Mammary epithelial cell (primary cell): ENCODE measurements at places on chromosomes 12 and 14.

DNA sequence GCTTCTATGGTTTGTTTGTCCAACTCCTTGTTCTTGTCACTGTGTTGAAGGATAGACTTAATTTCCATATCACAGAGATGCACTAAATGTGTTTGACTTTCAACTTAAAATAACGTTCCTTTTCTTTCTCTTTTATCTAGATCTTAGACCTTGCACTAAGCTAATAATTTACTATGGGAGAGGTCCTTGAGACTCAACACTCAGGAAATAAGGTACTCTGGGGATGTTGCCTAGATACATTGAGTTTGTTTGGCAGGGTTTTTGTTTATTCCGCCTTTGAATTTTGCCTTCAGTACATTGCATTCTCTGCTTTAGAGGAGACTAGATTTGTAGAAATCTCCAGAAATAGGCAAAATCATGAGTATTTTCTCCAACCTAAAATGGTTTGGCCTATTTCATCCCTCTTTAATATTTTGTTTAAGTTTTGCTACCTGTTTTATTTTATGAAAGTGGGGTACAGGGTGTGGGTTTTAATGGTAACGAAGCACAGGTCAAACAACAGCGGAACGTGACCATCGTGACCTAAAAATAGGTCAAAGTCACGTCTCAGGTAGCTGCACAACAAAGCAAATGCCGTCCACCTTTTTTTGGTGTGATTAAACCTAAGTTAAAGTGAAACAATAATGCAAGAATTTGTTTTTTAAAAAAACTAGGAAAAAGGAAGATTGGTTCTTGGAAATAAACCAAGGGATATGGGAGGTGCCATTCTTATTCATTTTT lies 115.3 kb upstream of the CPSF6 start:
- no peak for DNase-seq

- no peak for DNase-seq
Observed at GRCh38 chr14:99907761-99908652, 114.8 kb downstream of the EML1 start.

DNA sequence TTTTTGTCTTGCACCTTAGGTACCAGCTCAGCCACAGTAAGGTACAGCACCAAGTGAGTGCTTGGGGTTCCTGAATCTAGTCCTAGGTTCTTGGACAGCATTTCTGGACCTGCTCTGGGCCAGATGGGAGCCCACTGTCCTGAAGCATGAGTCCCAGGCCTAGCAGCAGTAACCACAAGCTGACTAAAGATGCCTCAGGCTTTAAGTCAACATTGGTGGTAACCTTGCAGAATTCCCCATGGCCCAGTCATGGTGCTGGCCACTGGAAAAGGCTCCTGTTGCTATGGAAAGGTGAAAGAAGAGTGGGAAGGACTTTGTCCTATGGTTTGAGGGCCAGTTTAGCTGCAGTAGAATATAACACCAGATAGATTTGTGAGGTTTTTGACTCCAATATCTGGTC lies 86.9 kb upstream of the CLEC14A start:
- no peak for DNase-seq

DNA sequence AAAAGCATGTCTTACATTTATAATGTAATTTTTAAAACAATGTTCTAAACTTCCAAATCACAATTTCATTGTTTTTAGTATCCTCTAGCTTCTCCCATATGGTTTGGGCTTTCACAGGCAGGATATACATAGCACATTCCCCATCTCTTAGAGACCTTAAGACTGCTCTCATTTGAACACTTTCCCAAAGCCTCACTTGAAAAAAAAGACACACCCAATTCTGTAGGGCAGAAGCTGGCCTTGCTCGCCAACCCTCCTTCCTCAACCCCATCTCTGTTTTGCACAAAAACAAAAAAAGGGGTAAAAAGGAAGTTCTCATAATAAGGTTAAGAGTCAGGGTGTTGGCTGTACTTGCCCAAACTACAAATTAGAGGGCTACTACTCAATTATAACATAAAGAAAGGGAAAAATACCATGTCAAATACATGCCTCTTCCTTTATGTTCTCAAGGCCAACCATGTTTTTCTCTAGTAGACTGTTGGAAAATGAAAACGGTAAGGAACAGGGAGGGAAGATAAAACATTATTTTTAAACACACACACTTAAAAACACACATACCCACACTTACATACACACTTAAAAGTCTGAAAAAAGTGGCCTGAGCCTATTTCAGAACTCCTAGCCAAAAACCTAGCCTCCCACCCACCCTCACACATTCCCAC lies 9.9 kb upstream of the KANSL2 start:
- DNase-seq = no peak

DNA sequence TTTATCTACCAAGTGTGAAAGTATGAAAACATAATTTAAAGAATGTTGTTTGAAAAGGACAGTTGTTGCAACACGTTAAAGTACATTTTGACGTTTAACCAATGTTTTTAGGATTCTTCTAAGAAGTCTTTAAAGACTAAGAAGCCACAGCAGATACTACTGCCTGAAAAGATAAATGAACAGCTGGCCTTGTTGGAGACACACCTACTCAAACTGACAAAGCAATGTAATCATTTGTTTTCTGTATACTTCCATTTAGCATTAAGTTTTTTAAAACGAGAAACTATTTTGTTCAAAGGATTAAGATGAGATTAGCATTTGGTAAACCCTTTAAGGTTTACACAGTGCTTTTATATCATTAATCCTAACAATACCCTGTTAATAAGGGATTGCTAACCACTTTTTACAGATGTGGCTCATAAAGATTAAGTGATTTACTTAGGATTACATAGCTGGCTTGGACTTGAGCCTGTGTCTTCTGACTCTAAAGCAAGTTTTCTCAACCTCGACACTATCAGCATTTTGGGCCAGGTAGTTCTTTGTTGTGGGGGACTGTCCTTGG lies 134.4 kb downstream of the CFAP54 start:
- DNase-seq = no peak

GRCh38 chr12:39875721-39876120 lies 230.2 kb downstream of the SLC2A13 start:
- DNase-seq = no peak

DNA sequence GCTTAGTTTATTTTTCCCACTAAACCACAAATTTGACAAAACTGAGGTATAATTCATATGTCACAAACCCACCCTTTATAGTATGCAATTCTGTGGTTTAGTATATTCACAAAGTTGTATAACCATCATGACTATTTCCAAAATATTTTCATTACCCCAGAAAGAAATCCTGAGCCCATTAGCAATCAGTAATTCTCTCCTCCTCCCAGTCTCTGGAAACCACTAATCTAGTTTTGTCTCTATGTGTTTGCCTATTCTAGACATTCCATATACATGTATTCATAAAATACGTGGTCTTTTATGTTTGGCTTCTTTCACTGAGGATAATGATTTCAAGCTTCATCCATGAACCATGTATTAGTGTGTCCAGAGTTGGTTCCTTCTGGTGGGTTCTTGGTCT lies 267.6 kb downstream of the AEBP2 start:
- DNase-seq = no peak

DNA sequence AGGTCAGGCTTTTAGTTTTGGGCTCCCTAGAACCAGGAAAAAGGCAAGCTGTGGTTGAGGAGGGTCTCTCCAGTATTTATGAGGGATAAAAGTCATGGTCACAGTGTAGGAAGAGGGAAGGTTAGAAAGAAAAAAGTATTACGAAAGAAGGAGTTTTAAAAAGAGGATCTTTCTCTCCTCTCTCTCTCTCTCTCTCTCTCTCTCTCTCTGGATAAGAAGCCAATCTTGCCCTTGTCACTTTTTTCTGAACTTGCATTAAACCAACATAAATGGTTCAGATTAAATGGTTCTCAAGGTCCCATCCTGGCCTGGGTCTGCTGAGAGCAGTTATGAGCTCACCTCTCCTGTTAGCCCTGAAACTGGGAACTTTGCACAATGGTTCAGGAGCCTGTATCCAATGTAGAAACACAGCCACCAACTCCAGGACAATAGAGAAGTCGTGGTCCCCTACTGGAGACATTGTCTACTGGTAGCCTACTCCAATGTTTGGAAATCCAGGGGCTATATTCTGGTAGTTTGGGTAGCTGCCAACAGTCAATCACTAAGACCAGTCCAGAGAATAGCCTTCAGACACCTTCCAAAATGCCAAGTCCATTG lies 131.9 kb downstream of the DAD1 start:
- no peak for DNase-seq

DNA sequence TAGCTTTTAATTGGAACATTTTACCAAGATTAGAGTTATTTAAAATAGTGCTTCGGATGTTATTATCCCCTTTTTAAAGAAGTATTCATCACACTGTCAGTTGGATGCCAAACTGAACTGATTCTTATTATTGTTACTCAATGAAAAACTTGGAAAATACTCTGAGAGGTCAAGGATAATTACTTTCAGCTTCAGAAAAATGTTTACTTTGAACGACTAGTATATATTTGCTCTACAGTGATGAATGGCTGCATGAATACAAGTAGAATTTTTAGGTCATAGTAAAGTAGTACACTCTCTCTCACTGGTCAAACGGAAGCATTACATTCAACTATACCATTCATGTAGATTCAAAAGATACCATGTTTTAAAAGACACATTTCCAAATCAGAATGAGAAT lies 269.2 kb downstream of the CCDC91 start:
- no peak for DNase-seq

DNA sequence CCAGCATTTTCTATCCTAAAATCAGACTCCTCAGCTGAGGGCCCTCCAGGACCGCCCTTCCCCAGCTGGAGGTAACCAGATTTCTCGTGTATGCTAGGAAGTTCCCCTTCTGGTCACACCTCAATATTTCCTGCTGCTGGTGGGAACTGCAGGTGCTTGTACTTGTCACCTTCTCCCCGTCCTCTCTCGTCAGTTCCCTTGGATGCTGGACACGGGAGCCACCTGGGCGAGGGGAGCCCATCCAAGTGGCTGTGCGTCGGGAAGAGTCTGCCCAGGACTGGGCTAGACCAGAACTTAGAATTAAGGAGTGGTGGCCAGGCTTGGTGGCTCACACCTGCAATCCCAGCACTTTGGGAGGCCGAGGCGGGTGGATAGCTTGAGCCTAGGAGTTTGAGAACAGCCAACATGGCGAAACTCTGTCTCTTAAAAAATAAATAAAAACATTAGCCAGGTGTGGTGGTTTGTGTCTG lies 23.2 kb upstream of the KIF26A start:
- no peak for DNase-seq

DNA sequence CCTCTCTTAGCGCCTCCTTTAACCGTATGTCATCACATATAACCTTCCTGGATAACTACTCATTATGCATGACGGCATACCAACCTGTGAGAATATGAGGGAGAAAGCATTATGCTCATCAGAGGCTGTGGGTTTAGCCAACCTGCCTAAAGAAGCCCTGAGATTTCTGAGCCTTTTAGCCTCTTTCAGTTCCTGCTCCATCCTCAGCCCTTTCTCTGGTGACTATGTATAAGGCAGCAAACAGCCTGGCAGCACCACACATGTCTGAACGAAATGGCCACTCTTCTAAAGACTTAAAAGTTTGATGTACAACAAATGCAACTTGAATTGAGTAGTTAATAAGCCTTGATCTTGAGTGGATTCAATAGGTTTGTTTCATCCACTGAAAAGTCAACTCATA lies 64.8 kb upstream of the SOX5 start:
- no peak for DNase-seq

GRCh38 chr12:104356231-104357115 lies 52.9 kb downstream of the EID3 start:
- DNase-seq = no peak

GRCh38 chr12:107536613-107537012 lies 149.0 kb upstream of the PWP1 start:
- DNase-seq = no peak

GRCh38 chr14:87005280-87005679 lies 987.7 kb downstream of the GALC start:
- DNase-seq = no peak

GRCh38 chr14:39431416-39432178 lies 636 bp downstream of the FBXO33 start:
- peak; percentile 55 for DNase-seq

DNA sequence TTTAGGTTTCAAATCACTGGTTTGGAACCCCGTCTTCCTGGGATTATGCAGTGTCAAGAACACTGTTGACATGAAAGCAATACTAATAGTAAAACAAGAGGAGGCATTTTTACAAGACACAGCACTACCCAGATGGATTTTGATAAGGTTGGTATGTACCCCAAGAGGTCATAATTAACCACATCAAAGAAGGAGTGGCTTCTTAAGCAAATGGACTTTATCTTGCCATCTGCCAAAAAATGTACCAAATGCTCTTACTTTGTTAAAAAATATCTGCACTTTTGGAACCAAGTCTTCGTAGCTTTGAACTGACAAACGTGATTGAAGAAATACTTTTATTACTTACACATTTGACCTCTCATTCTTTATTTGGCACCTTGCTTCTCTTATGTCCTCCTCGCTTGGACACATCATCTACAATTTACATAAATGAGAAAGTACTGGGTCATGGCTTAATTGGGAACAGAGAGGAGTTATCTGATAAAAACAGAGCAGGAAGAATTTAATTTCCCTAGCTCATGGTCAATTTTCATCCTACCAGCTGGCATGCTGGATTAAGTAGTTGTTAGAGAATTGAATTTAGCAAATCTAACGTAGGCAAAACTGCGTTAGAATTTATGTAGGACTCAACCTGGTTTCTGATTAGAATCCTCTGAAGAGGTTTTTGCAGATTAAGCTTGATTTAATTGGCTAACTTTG lies 54.5 kb upstream of the PRICKLE1 start:
- DNase-seq = no peak

DNA sequence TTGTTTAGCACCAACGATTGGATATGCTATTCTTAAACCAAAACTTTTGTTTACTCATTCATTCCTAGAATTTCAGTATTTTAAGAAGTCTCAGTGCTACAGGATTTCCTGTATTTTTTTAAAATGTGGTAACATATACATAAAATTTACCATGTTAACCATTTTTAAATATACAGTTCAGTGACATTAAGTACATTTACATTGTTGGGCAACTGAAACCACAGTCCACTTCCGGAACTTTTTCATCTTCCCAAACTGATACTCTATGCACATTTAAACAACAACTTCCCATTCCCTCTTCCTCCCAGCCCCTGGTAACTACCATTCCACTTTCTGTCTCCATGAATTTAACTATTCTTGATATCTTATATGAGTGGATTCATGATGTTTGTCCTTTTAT lies 30.3 kb downstream of the PDE3A start:
- no peak for DNase-seq

GRCh38 chr12:13000925-13001774 lies 1.1 kb upstream of the HEBP1 start:
- peak; percentile 42 for DNase-seq

- peak; percentile 99 for DNase-seq
Observed at GRCh38 chr14:74571901-74572725, 39.9 kb downstream of the LTBP2 start.

- no peak for DNase-seq
Observed at GRCh38 chr14:50678163-50678562, 10.1 kb upstream of the SAV1 start.

DNA sequence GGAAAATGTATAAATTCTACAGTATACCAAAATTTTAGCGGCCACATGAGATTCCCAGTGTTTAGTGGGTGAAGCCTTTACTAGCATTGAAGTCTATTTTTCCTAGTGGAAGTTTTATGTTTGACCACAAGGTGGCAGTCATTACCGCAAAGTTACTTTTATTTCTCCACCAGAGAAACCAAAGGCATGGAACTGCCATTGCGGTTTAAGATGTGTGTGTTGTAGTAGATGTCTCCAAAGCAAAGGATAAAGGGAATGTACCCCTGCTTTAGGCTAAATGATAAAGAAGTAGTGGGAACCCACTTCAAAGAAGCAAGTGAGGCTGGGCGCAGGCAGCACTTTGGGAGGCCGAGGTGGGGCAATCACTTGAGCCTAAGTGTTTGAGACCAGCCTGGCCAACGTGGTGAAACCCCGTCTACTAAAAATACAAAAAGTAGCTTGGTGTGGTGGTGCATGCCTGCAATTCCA lies 140.5 kb downstream of the PRKCH start:
- DNase-seq = peak; percentile 63
